Activated CD8-positive, alpha-beta memory T cell treated with anti-CD3 and anti-CD28 coated beads for 48 hours (primary cell): ENCODE measurements at places on chromosomes 4 and X.

DNA sequence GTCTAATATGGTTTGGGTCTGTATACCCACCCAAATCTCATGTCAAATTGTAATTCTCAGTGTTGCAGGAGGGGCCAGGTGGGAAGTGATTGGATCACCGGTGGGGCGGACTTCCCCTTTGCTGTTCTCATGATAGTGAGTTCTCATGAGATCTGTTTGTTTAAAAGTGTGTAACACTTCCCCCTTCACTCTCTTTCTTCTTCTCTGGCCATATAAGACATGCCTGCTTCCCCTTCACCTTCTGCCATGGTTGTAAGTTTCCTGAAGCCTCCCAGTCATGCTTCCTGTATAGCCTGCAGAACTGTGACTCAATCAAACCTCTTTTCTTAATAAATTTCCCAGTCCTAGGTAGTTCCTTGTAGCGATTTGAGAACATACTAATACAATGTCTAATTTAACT lies 19.7 kb upstream of the SCRG1 start:
- DNase-seq, result no peak

- no peak for DNase-seq
Measured at GRCh38 chr4:40305328-40306170, 29.6 kb upstream of the CHRNA9 start.

DNA sequence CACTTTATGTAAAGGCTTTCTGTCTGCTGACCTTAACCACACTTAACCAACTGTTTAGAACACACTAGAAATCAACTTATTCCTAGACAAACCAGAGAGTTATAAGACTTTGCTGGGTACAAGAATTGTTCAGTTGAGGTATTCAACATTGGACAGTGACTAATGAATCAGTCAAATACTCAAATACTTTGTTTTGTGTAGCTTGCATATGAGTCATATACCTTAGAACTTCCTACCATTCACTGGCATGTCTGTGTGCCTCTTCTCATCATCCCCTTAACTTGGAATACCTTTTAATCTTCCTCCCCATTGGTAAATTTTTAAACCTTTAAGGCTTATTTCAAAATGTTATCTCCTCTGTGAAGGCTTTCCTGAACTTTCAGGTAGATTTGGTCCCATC lies 708.8 kb upstream of the GRIA3 start:
- DNase-seq, result no peak

- no peak for DNase-seq
Measured at GRCh38 chr4:47551682-47552081, 66.6 kb downstream of the ATP10D start.

GRCh38 chr4:128591482-128591881 lies 218.0 kb upstream of the JADE1 start:
- DNase-seq, result no peak

- peak; percentile 37 for DNase-seq
Measured at GRCh38 chr4:108018040-108018883, 28.6 kb downstream of the HADH start.

- DNase-seq, result no peak
Measured at GRCh38 chr4:100949350-100949935, 397.9 kb downstream of the PPP3CA start.

DNA sequence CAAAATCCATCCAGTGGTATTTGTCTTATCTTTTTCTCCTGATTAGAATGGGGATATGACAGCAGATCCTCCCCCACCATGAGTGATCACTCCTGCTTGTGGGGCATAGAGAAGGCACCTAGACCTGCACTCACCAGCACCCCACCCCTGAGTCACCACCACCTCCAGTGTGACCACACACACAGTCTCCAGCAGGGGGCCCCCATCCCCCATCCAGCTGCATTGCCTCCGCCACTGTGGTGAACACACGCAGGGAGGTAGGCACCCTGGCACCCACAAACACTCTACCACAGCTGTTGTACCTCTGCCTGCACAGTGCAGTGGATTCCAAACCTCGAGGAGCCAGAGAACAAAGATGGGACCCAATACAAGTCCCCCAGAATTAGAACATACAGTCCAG lies 9.0 kb upstream of the MAGEA8 start:
- peak; percentile 50 for DNase-seq

- DNase-seq, result no peak
Measured at GRCh38 chr4:150886597-150886996, 128.5 kb downstream of the LRBA start.

- DNase-seq, result no peak
Measured at GRCh38 chr4:25632135-25632534, 23.5 kb upstream of the SLC34A2 start.

DNA sequence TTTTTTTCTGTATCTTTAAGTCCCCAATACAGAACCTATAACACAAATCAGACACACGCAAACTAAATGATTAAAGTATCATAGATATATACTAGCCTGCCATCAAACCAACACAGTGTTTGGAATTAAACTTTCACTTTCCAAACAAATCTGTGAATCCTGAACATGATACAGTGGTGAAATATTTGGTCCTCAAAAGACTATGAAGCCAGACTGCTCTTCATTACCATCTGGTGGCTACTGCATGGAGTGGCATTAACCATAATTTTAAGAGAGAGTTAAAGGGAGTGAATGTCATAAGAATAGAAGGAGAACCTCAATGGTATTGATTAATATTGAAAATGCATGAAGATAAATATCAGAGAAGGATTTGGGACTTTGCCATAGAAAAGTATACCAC lies 9.2 kb upstream of the GABRA4 start:
- no peak for DNase-seq

DNA sequence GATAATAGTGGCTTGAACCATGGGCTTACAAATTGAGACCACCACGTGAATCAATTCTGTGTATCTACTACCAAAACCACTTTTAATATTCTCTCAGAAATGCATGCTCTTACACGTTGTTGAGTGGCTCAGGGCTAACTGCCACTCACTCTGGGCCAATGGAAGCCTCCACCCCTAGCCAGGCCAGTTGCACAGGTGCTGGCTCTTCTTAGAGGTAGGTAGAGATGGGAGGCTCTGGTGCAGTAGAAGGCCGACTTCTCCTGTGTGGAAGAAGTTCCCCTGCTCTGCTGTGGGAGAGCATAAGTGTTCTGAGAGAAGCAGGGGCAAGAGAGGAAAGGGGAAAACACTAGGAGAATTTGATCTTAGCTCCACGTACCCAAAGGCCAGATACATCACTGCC lies 25.0 kb upstream of the BBS12 start:
- no peak for DNase-seq

- DNase-seq, result no peak
Measured at GRCh38 chrX:41671082-41671481, 17.7 kb upstream of the GPR34 start.

- DNase-seq, result no peak
Measured at GRCh38 chrX:18354369-18355223, at the start of gene SCML2. SCML2 (minus strand) TSS chrX:18354688; CDS start chrX:18334071, 20,617 bp downstream.

GRCh38 chr4:87849612-87850011 lies 16.8 kb downstream of the MEPE start:
- no peak for DNase-seq

DNA sequence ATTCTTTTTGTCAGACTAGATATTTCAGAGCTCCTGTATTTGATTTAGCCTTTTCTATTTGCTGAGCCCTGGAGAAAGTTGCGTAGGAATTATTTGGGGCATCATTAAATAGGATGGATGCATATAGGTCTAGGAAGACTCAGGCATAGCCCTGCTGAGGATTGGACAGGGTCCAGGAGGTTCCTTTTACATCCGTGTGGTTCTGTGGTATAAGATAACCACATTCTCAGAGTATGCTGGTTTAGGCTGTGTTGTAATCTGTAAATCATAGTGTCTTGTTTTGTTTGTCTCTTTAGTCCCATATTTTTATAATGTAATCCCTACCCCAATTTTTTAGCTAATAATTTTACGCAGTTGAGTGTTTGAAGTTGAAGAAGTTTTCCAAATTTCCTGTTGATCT lies 513.7 kb downstream of the RPA4 start:
- DNase-seq, result no peak

DNA sequence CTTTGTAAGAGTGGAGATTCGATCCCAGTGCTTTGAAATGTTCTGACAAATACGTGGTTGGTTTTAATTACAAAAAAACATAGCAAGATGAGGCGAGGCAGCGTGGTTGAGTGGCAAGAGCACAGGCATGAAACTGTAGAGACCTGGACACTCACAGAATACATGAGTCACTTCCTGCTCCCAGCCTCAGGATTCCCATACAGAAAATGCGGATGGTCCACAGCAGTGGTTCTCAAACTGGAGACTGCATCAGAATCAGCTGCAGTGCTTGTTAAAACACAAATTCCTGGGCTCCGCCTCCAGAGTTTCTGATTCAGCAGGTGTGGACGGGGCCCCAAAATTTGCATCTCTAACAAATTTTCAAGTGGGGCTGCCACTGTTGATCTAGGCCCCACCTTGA lies 10.1 kb downstream of the OTOP1 start:
- no peak for DNase-seq

DNA sequence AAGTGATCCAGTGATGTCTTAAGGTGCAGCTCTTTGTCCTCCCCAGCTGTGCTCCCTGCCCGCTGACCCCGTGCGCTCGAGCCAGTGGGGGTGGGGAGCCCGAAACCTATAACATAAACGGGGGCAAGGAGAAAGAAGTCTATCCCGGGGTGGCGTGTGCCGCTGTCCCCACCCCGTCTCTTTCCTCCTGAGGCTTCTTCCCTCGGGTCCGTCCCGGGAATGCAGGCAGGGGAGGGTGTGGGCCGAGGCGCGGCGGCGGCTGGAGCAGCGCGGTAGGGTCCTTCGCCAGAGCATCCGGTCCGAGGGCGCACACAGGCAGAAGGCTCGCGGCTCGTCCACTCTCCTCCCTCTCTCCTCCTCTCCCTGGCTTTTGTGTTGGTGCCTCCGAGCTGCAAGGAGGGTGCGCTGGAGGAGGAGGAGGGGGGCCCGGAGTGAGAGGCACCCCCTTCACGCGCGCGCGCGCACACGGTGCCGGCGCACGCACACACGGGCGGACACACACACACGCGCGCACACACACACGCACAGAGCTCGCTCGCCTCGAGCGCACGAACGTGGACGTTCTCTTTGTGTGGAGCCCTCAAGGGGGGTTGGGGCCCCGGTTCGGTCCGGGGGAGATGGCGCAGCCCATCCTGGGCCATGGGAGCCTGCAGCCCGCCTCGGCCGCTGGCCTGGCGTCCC lies at the start of gene RAB33A:
RAB33A (plus strand) TSS at position 517 of the 681 bp plus-strand sequence; CDS start at position 618, 101 bp downstream.
- DNase-seq, result no peak

GRCh38 chr4:109916027-109916409 lies 3.3 kb downstream of the EGF start:
- DNase-seq, result no peak

GRCh38 chrX:86148024-86148511 lies at the start of gene DACH2:
DACH2 (plus strand) TSS chrX:86148451.
- DNase-seq, result no peak

DNA sequence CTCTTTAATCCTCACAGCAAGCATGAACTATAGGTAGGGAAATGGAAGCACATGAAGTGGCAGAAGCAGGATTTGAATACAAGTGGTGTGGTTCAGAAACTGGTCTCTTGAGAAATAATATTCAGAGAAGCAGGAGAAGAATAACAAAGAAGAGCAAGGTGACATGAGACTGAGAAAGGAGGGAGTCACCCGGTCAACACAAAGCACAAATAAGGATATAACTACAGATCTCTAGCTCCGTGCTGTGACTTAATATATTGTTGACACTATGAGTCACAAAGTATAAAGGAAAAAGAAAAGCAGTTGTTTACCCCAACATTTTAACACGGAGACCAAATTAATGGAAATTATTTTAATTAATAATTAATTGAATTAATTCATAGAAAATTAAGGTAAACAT lies 204.5 kb downstream of the CPE start:
- DNase-seq, result no peak

DNA sequence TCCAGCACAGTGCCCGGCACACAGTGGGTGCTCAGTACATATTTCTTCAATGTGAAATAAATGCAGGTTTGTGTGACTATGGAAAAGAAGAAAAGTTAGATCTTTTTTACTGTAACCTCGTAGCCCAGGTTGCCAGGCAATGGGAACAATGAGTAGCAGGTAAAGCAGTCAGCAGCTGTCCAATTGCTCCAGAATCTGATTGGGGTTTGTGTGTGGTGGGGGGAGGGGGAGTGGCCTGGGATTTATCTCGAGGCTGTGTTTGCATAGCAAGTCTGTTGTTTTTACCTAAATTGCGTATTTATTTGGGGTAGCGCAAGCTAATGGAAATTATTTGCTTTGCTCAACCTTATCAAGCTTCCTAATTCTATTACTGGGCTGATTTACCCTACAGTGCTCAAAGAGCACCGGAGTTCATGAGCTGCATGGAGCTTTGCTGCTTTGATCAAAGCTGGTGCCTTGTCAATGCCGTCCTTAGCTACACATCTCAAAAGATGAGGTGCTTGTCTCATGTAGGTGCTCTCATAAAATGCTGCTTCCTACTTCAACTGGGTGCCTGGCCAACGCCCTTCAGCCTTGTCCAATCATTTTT lies 145.0 kb upstream of the DGKK start:
- DNase-seq, result no peak

DNA sequence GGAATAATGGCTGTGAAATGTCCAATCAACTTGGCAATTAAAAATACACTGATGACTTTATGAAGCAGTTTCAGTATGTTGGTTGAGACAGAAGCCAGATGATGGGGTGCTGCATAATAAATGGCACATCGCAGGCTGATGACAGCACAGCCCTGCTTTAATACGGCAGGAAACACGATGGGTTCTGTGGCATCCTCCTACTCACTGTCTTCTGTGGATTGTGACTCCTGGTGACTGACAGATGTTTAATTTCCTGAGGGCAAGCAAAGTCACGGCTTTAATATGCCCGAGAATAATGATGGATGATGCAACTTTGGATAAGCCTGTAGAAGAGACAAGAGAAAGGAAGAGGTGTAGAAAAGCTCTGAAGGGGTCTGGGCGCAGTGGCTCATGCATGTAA lies 295.4 kb downstream of the TRIML1 start:
- DNase-seq, result no peak

DNA sequence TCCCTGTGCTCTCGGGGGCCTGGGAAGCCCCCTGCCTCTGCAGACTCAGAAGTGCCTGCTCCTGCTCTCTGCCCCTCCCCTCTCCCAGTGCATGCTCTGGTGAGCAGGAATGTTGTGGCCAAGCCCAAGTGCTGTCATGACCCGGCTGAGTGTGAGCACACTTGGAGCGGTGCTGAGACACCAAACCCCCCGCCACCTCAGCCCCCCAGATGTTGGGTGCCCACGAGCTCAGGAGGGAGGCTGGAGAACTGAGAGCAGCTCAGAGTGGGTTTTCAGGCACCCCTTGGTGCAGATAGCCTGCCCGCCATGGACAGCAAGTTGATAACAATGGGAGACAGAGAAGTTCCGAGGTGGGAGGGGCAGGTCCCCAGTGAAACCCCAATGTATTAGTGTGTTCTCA lies 477.4 kb downstream of the ACTRT1 start:
- DNase-seq, result no peak

- DNase-seq, result no peak
Measured at GRCh38 chrX:80648023-80648422, 161.7 kb downstream of the BRWD3 start.

GRCh38 chr4:183132865-183133264 lies 33.8 kb downstream of the WWC2 start:
- DNase-seq, result no peak

DNA sequence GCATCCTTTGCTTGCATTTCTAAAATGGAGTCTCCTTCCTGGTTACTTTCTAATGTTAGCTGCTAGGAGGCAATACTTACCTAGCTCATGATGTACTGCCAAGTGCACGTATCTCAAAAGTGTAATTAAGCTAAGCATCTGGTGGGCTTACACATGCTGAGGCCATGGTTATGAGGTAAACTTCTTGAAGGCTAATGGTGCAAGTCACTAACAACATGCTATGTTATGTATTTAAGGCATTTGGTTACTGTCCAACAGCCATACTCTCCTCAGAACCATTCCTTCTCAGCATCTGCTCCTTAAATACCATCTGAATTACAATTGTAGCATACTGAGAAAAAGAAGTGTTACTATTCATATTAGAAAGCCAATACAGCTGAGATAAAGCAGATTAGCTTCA lies 318.6 kb upstream of the BMP3 start:
- DNase-seq, result no peak

- no peak for DNase-seq
Measured at GRCh38 chr4:20724915-20725314, 24.7 kb downstream of the PACRGL start.
